OCI-LY7 (cell line): ENCODE measurements at places on chromosomes 7 and 10.

- DNase-seq: peak; percentile 71
Measured at GRCh38 chr7:140478246-140479061, 851 bp downstream of the MKRN1 start.

GRCh38 chr10:24751716-24752115, 28.0 kb upstream of the ARHGAP21 start:
- DNase-seq: no peak

DNA sequence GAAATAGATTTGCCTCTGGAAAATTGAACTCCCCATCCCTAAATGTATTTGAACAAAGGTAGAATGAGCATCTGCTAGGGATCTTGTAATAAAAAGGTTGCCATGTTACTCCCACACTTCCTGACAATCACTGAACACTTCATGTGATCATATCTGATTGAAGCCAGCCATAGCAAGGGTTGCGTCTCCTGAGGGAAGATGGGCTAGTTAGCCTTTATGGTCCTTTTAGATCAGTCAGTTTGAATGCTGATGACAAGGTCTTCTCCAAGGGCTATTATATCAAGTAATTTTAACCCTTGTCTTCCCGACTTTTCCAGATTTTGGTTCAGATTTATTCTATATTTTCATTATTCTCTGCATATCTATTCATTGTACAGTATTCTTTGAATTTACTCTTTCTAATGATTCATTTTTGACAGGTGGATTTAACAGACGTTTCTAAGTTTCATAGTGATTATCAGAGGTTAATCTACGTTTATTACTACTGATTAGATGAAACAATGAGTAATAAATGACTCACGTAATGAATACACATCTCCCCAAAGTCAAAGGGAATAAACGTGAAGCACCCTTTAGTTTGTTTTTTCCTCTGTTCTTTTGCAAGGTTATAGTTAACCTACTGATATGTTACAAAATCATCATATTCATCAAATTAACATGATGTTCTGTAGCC, 28.1 kb downstream of the CSGALNACT2 start:
- no peak for DNase-seq

- DNase-seq: no peak
Measured at GRCh38 chr7:95669513-95669912, 73.2 kb upstream of the PDK4 start.

- DNase-seq: peak; percentile 39
Measured at GRCh38 chr7:22725585-22725984, 1.4 kb upstream of the IL6 start.

DNA sequence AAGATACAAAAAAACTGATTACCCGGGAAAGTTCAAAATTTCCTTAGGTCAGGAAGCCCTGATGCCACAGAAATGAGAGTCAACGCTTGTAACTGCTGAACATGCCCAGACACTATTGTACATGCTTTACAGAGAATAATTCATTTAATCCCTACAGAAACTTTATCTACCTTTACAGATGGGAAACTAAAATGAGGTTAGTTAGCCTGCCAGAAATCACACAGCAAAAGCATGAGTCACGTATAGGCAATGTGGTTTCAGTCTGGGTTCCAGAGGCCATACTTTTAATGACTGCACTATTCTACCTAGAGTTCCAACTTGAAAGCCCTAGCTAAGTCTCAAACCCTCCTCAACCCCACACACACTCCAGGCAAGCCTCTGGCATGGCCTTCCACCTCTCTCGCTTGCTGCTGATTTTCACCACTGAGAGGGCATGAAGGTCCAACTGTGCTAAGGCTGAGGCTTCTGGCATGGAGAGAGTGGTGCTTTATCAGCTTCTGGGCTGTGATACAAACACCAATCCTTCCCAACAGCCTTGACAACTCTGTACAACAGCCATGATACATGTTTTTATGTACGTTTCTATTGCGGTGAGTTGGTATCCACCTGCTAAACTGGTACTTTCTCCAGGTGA, 1011.2 kb upstream of the GHITM start:
- no peak for DNase-seq

- DNase-seq: no peak
Measured at GRCh38 chr7:45447296-45447695, 126.9 kb upstream of the ADCY1 start.

GRCh38 chr10:71383972-71384687, 12.6 kb upstream of the CDH23 start:
- DNase-seq: peak; percentile 62
